ENCODE measurements at places on chromosomes 13 and 19.

- DNase-seq = peak; percentile 48
Measured at GRCh38 chr13:30464496-30465342, 1.0 kb downstream of the HMGB1 start.

- DNase-seq = peak; percentile 77
Measured at GRCh38 chr19:38210458-38210987, 13.5 kb downstream of the DPF1 start.

- DNase-seq = no peak
Measured at GRCh38 chr13:46307554-46307953, 79.5 kb downstream of the RUBCNL start.

- no peak for DNase-seq
Measured at GRCh38 chr13:97540696-97541095, 106.7 kb downstream of the RAP2A start.

- DNase-seq = no peak
Measured at GRCh38 chr19:8161135-8161646, 11.8 kb upstream of the FBN3 start.

- DNase-seq = no peak
Measured at GRCh38 chr13:66992183-66992582, 238.0 kb downstream of the PCDH9 start.

- no peak for DNase-seq
Measured at GRCh38 chr19:52742516-52742915, 7.7 kb upstream of the ZNF611 start.

DNA sequence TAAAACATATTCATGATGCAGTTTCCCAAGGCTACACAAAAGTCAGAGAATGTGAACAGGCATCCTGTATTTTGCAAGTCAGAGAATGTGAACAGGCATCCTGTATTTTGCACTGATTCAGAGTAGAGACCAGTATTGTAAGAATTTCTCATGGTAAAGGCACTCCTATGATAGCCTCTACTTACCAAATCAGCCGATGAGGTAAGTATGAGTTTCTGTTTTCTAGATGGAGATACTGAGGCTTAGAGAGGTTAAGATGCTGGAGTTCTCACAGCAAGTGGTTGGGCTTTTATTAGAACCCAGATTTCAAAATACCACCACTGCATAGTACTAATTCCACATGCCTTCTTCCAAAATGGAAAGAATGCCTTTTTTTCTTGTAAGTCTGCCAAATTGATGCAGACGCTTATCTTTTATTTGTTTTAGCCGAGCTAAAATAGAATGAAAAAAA lies 12.3 kb downstream of the TPT1 start:
- DNase-seq = no peak

GRCh38 chr19:2478756-2479555 lies 3.0 kb downstream of the GADD45B start:
- no peak for DNase-seq

- DNase-seq = no peak
Measured at GRCh38 chr13:45297456-45298205, 43.4 kb downstream of the TPT1 start.

DNA sequence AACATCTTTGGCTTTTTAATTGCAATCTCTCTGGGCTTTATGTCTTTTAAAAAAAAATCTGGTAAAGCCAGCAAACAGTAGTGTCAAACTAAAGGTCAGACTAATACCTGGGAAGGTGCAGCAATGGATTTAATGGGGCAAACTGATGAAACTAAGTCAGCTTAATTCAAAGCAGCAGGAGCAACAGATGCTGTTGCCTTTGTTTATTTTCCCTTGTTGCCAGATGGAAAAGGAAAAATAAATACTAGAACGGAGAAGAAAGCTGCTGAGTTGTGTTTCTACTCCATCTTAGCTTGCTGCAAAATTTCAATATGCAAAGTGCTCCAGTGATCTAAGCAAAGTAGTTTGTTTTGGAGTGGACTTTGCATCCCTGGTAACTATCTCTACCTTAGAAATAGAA lies 1097.8 kb downstream of the PCDH17 start:
- no peak for DNase-seq

GRCh38 chr13:46621792-46622629 lies 69.0 kb downstream of the LRCH1 start:
- no peak for DNase-seq

DNA sequence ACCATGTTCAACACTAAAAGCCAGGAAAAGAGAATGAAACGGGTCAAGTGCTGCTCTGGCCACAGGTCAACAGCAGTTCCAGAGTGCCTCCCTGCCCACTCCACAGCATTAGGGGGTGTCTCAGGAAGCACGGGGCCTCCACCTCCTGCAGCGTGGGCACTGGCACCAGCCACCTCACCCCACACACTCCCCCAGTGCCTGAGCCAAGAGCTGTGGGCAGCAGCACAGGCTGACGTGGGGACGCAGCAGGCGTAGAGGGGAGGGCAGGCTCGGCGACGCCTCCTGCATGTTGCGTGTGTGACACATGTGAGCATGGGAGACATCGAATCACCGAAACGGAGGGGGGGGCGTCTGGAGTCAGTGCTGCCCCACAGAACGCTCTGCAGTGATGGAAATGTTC lies 21.4 kb upstream of the TMEM160 start:
- no peak for DNase-seq

DNA sequence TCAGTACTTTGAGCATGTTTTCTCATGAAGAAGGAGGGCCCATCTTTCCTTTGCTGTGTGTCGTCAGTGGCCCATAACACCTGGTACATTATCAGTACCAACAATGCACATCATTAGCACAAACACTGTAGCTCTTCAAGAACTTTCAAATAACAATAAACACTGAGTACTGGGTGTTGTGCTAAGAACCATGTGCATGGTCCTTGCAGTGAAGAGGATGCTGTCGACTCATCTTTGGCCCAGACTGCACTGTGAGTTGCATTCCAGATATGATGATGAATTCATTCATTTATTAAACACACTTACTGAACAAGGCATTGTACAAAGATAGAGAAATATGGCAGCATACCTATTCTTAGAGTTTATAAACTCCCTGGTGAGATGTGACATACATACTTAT lies 55.8 kb downstream of the FLT3 start:
- no peak for DNase-seq

GRCh38 chr13:102907016-102907756 lies 61.4 kb downstream of the ERCC5 start:
- no peak for DNase-seq

DNA sequence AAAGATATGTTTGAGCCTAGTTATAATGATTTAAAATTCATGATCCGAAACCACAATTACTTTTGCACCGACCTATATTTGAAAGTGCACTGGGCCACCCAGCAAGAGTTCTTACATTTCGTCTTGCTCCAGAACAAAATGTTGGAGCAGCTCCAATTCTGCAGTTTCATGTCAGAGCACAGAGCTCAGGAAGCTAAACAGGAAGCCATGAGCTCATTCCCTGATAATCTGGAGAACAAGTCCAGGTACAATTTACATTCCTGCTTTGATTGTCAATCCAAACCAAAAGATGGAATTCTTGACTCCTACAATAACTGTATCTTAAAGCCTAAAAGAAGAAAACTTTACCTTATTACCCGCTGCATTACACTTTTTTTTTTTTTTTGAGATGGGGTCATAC lies 131.8 kb downstream of the KCTD12 start:
- no peak for DNase-seq

- DNase-seq = no peak
Measured at GRCh38 chr19:48301886-48302599, 23.3 kb upstream of the EMP3 start.

- no peak for DNase-seq
Measured at GRCh38 chr13:113448885-113449692, 4.2 kb downstream of the ADPRHL1 start.

DNA sequence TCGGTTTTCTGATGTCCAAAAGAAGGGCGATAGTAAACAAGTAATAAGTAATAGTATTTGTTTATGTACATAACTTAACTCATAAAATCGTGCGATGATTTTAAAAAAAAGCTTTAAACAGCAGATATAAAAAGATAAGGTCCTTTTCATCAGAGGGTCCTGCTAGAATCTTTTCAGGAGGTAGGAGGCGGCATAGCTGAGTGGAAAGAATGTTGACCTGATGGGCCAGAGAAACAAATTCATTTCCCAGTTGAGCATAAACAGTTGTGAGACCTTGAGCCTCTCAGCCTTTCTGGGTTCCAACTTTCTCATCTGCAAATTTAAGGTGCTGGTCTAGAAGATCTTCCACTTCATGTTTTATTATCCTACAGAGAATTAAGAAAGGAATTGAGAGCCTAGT lies 173.5 kb downstream of the LACC1 start:
- no peak for DNase-seq

DNA sequence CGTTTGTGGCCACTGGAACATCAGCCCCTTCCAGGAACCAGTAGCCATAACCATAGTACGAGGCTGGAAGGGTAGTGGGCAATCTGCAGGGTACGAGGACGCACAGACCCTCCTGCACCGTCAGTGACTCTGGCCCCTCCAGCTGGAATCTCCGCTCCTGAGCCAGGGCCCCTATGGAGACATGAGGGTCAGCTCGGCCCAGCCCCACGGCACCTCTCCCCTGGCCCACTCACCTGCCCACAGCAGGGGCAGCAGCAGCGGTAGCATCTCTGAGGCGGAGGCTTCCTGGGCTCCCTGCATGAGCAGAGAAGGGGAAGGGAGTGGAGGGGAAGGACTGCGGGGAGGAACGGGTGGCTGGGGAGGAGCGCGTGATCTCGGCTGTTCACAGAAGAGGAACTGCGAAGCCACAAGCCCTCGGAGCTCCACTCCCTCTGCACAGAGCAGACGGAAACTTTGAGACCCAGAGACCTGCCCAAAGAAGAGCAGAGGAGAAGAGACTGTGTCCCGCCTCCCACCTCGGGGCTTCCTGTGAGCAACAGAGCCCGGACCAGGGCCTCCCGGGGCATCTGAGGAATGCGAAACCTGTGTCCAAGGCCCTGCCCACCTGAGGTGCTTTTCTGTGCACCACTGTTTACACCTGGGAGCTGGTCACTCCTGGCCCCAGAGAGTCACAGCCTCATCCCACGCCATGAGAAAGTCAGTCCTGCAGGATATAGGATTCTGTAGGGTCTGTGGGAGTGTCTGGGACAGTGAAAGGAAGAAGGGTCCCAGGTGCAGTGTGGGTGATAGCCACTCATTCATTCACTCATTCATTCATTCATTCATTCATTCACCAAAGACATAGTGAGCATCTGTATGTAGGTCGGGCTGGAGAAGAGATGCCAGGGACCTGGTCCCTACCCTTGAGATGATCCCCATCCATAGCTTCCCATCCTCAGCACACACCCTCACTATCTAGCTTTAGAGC lies at the start of gene SIGLEC6:
SIGLEC6 (minus strand) TSS at position 322 of the 967 bp plus-strand sequence; CDS start at position 300, 22 bp downstream.
- DNase-seq = no peak

DNA sequence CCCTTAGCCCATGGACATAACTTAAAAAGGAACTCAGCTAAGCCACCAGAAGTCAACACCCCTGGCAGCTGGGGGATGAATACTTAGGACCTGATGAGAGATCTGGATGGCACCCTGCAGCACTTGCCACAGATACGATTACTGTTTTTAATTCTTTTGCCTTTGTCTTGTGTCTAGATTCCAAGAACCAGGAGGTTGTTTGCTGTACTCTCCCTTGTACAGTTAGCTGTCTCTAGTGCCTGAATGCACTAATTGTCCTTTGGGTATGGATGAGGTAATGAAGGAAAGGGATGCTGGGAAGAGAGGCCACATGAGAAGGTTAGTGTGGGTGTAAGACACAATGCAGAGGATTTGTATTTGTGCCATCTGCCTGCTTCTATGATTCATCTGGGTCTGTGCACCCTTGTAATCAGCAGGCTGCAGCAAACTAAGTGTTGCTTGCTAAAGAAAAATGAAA lies 385.8 kb downstream of the KCNRG start:
- DNase-seq = no peak

DNA sequence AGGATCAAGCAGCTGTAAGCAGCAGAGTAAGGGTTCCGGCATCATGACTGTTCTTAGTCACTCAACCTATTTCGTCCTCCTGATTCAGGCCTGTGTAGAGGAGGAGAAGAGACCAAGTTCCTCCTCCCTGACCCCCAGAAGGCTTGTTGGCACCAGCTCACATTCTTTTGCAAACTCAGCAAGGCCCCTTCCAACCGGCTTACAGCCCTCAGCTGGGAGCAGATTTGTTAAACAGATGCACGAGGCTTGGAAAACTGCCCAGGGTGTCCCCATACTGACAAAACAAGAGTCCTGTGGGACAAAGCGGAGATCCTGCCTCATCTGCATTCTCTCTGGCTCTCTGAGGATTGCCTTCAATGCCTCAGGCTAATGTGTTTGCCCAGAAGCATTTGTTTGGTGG lies 113.2 kb upstream of the SOX21 start:
- DNase-seq = peak; percentile 55

DNA sequence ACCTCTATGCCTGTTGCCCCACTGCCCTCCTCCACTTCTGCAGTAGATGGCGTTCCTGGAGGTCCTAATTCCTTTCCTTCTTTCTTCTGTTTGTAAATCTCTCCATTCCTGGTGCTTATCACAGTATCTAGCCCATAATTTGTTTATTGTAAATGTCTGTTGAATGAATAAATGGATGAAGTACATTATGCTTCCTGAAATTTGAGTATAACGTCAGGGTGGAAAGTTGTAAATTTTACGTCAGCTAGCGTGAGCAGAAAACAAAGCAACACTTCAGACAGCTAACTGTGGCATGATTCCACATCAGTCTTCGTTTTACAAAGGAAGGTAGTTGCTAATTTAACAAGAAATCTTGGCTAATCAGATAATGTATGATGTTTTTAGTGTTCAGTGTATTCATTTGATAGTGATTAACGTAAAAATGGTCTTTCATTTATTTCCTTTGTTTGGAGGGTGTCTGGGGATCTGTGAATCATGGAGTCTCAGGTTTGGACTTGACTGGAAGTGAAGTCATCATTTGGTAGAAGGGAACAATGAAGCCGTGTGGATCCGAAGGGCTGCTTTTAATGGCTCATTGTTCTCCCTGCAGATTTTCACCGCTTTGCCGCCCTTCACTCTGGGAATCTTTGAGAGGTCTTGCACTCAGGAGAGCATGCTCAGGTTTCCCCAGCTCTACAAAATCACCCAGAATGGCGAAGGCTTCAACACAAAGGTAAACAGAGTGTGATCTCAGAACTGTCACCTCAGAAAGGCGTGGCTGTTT lies 215.1 kb downstream of the SHISA2 start:
- DNase-seq = no peak

- no peak for DNase-seq
Measured at GRCh38 chr13:27922883-27923612, 3.2 kb downstream of the PDX1 start.

DNA sequence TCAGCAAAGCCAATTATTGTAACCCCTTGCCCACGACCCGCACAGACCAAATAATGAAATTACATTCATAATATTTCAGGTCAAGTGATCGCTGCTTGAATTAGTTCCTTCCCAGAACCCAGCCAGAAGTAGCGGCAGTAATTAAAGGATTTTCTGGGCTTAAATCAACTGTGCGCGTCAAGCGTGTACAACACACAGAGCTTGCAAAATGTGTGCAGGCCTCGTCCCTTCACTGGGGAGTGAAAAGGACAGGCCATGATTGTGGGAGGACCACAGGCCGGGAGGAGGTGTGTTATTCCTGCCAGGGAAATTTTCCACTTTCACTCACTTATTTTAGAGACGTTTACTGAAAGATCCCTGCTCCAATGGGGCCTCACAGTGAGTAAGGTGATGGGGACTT lies 84.9 kb downstream of the CHST8 start:
- DNase-seq = no peak

- DNase-seq = no peak
Measured at GRCh38 chr13:20311596-20311995, 79.5 kb upstream of the GJB6 start.

- DNase-seq = no peak
Measured at GRCh38 chr19:28074773-28075172, 1138.2 kb downstream of the UQCRFS1 start.

- no peak for DNase-seq
Measured at GRCh38 chr19:18368504-18369222, 17.3 kb upstream of the GDF15 start.
